ENCODE measurements at places on chromosomes 16 and 17.
A peak's percentile ranks its signal among the peaks of the same experiment; 100 is the strongest.

GRCh38 chr17:53061446-53061845 lies 761.3 kb upstream of the KIF2B start:
- no peak for DNase-seq

GRCh38 chr16:29784901-29785500 lies 5.5 kb upstream of the KIF22 start:
- DNase-seq = peak; percentile 83

- no peak for DNase-seq
Observed at GRCh38 chr17:35297666-35298065, 54.8 kb downstream of the SLFN5 start.

- DNase-seq = peak; percentile 47
Observed at GRCh38 chr16:77191259-77191969, 424 bp downstream of the MON1B start.

GRCh38 chr16:69013991-69014390 lies 91.5 kb upstream of the HAS3 start:
- no peak for DNase-seq

GRCh38 chr16:1509307-1510221 lies 16.4 kb downstream of the TELO2 start:
- DNase-seq = no peak

- no peak for DNase-seq
Observed at GRCh38 chr17:57984261-57984890, 3.7 kb downstream of the VEZF1 start.

DNA sequence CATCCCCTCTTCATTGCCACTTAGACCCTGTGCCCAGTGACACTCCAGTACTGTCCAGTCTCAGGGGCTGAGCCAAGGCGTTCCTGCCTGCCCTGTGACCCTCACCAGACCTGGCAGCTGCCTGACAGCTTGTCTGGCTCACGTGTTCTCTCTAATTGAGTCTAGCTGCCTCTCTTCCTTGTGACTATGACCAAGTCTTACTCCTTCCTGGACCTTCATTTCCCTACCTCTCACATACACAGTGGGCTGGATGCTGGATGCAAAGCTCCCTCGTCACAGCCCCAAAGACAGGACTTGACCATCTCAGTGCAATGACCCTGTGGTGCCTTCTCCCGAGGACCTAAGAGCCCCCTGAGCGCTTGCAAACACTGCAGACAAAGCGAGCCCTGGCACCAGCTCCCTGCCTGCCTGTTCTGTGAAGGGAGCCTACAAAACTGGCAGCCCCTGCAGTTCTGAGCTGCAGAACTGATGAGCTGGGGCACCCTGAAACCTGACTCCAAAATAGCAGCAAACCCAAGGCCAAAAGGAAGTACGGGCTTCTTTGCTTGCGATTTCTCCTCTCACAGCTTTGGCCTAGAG lies 1.7 kb downstream of the DEXI start:
- no peak for DNase-seq

- no peak for DNase-seq
Observed at GRCh38 chr16:81261049-81261648, 22.7 kb downstream of the BCO1 start.

GRCh38 chr16:88064889-88065746 lies 113.9 kb downstream of the BANP start:
- no peak for DNase-seq

DNA sequence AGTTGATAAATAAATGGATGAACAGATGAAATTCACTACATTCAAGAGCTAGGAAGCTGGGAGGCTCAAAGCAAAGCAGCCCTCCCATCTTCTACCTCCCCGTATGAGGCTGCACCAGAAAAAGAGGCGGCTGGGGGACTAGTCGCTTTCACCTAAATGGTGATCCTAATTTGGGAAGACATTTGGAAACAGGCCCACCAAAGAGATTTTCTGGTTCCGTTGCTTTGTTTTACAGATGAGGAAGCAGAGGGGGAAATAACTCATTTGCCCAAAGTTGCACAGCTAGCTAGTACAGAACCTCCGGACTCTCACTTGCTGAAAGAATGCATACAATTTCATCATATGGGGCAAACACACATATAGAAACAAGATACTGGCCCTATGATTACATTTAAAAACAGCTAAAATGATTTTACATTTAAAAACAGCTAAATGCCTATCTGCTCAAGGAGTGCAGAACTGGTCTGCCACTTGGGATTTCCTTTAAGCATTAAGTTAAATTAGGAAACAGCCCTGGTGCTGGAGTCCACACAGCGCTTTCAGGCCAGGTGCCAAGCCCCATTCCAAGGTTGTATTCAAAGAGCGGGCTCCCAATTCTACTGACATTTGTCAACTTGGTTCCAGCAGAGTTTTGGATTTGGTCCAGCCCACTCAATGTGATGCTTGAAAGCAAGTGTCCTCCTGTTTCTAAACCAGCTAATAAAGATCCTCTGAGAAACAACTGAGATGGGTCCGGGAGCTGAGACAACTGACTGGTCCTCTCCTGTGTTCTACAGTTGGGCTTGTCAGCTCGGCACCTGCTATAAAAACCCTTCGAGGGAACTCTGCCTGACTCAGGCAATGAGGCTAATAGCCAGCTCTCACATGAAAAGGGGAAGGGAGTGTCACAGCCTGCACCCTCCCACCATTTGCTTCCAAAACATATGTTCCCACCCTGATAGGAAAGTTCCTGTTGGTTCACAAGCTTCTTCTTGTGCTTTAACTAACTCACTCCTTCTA lies 11.7 kb downstream of the ERN1 start:
- no peak for DNase-seq

GRCh38 chr16:6362321-6362720 lies 970.3 kb upstream of the RBFOX1 start:
- no peak for DNase-seq

DNA sequence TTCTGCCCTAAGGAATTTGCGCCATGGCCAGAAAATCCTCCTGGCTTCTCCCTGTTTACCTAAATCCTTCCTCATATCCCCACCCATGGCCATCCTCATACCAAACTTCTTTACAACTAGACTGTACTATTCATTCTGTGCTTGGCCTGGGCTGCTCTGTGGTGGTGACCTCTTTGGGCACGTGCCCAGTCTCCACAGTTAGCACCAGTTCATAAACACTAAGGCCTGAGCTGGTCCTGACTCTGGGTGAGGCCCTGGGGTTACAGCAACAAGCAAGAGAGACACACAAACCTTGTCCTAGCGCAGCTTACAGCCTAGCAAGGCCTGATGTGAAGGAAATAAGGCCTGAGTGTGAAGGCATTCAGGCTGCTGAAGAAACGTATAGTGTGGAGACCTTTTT lies 3.1 kb upstream of the ATXN7L3 start:
- DNase-seq = no peak

DNA sequence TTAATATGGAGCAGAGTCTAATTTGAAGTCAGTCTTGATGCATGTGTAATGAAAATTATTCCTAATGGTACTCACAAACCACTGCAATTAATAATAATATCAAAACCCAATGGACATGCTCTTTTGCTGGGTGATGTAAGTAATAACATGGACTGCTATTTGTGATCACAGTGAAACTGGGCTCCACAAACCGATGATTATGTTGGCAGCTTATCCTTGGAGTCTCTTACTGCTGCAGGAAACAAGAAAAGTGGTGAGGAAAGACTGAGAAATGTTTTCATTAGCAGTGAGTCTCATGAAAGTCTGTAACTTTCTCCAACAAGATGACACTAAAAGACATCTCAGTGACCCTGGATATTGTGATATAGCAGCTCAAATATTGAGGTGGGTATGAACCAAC lies 45.2 kb downstream of the TMEM100 start:
- DNase-seq = no peak

GRCh38 chr17:67244431-67245072 lies 444 bp downstream of the HELZ start:
- no peak for DNase-seq

Measured in activated CD4-positive, CD25-positive, alpha-beta regulatory T cell treated with anti-CD3 and anti-CD28 coated beads, Interleukin-2, amount 50 U/mL, for 72 hours (primary cell).